ENCODE measurements at places on chromosomes 5 and 9.

- no peak for DNase-seq
Observed at GRCh38 chr9:627336-627970, 214.0 kb upstream of the DMRT1 start.

DNA sequence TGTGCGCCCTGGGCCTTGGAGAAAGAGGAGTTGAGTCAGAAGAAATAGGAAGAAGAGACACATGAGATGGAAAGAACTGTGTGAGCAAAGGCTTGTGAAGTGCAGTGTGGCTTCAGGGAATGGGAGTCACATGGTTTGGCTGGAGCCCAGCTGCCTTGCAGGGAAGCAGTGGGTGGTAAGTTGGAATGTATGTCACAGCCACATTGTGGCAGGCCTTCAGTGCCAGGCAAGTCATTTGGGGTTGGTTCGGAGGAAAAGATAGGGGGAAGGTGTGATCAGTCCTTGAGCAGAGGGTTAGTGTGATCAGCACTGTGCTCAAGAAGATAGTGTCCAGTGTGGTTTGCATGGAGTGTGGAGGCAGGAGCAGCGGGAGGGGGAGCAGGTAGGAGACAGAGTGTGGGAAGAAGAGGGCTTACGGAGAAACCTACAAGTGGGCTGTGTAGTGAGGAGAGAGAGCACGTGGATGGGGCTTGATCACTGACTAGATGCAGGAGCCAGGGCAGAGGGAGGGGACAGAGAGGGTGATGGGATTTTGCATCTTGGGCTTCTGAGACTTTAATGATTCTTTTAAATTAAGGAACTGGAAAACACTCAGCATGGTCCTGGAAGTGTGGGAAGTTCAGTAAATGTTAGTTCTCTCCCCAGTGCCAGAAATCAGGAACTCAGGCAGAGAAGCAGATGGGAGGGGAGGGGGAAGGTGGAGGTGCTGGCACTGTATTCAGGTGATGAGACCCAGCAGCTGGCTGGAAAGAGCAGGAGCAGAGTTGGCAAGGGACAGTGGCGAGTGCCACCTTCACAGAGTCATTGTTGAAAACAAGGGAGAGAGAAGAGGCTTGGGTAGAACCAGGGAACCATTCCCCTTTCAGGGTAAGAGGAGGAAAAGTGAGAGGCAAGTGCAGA lies 46.6 kb downstream of the ARHGAP26 start:
- no peak for DNase-seq

DNA sequence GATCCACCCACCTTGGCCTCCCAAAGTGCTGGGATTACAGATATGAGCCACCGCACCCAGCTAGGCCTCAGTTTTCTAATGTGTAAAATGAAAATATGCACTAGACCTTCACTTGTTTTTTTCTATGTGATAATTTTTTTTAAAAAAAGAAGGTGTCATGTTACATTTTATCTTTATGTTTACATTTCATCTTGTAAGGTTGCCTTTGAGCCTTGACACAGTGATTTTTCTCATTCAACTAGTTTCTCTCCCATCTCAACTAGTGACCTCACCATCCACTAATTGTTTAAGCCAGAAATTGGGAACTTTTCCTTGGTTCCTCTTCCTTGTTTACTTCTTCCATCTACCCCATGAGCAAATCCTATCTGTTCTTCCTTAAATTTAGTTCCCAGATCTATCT lies 21.5 kb downstream of the TMC1 start:
- no peak for DNase-seq

- no peak for DNase-seq
Observed at GRCh38 chr5:73950441-73950873, 324.5 kb downstream of the ARHGEF28 start.

GRCh38 chr5:156534085-156534484 lies 207.1 kb downstream of the SGCD start:
- no peak for DNase-seq

GRCh38 chr9:84294241-84294950 lies 46.2 kb downstream of the SLC28A3 start:
- no peak for DNase-seq

- DNase-seq: no peak
Observed at GRCh38 chr5:159071382-159071781, 28.3 kb downstream of the EBF1 start.

DNA sequence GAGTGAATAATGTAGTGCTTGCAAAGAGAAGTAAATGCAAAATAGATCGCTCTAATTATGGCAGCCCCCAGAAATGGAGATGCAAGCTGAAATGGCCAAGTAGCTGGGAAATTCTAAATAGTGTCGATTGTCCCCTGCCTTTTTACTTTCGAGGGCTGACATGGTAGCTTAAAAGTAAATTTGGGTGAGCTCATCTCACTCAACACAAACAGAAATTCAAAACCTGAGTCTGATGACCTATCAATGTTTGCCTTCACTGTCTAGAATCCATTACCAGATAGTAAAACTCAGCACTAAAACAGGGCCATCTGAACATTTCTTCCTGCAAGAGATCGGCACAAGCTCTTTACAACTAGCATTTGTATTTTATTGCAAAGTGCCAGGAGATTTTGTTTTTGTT lies 7.0 kb upstream of the LHX2 start:
- DNase-seq: no peak

DNA sequence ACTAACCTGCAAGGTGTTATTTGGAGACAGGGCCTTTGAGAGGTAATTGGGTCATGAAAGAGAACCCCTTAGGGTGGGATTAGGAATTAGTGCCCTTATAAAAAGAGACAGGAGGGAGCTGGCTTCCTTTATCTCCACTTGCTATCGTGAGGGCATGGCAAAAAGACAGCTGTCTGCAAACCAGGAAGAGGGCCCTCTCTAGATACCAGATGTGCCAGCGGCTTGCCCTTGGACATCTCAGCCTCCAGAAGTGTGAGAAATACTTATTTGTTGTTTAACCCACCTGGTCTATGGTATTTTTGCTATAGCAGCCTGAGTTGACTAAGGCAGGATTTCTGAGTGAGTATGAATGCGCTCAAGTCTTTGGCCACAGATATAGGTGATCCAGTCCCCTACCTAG lies 978 bp upstream of the RGS14 start:
- no peak for DNase-seq

DNA sequence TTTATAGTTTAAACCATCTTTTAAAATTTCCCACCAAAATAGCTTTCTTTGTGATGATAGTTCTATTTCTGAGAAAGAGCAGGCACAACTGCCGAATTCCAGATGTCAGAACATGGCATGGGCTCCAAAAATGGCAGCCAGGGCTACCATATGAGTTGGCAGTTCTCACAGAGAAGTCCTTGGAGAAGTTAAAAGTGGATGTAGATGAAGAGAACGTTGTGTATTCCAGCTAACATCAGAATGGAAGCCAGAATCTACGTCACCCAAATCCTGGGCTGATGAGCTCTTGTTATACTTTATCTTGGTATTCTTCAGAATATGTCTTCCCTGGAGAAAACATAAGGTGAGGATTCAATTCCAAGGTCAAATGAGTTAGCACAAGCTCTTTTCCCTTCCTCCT lies 66.9 kb upstream of the BASP1 start:
- DNase-seq: no peak

- no peak for DNase-seq
Observed at GRCh38 chr5:125440905-125441304, 694.5 kb upstream of the ZNF608 start.

DNA sequence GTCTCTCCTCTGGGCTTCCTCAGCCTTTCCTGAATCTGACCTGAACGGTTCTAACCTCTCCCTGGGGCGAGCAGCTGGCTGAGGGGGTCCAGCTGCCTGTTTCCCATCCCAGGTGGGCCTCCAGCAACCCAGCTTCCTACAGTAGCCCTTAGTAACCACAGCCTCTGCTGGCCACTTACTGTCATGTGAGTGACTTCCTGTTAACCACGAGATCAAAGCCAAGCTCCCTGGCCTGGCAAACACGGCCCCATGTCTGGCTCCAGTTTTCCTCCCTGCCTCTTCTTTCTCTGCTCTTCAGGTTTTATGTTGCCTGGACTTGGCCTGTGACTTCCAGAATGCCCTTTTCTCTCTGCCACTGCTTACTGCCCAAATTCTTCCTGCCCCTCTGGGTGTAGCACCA lies 47.2 kb upstream of the DAB2IP start:
- DNase-seq: no peak

- DNase-seq: no peak
Observed at GRCh38 chr9:126482361-126483044, 131.2 kb upstream of the LMX1B start.

Data from activated T-helper 1 cell treated with anti-CD3 and anti-CD28 coated beads, Interleukin-2, amount 50 U/mL, for 16 hours (primary cell).